ENCODE measurements at places on chromosomes 2 and 18.

GRCh38 chr2:2649109-2650072, 318.3 kb upstream of the MYT1L start:
- no peak for DNase-seq

DNA sequence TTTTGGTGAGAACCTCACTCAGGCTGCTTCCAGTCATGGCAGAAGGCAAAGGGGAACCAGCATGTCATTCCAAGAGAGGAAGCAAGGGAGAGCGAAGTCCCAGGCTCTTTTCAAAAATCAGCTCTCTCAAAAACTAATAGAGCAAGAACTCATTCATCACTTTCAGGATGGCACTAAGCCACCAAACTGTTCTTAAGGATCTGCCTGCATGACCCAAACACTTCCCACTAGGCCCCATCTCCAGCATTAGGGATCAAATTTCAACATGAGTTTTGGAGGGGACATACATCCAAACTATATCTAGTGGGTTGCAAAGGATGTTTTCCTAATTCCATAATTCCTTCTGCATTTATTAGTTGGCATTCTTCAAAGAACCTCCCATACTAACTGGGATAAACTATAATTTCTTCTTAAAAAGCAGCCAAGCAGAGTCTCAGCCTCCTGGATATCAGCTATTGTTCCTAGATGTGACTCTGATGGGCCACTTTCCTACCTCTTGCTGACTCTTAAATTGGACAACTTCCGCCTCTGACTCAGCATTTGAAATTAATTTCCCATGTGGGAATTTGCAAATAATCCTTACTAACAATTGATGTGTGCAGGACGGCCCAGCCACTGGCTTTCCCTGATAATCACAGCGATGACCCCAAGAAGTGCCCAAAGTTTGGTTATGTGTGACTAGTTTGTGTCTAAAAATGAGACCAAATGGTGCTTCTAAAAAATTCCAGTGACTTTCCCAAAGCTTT, 5.5 kb upstream of the REV1 start:
- DNase-seq, result no peak

DNA sequence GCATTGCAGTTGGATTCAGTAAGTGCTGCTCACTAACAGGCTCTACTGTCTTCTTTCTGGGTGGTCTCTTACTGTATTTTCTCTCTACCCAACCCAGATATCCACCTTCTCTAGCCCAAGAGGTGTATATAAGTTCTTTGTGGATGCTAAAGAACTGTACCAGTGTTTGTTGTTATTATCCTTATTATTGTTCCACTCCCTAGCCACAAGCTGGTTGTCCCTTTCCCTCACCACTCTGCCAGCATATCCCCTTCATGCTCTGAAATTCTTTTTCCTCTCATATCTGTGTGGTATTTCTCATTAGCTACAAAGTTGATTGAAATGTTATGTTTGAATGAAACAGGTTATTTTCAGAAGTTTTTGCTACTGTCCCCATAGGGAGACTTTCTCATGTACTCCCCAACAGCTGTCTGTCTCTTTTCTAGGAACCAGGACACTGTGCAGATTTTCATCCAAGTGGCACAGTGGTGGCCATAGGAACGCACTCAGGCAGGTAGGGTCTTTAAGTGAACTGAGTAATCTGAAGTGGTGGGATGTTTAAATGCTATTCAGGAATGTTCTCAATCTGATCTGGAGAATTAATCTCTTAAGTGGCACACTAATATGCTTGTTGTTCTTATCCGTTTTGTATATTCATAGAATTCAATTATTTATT, 56.8 kb downstream of the COX7A2L start:
- no peak for DNase-seq

- DNase-seq, result no peak
Observed at GRCh38 chr18:50429207-50429948, 54.5 kb downstream of the SKA1 start.

DNA sequence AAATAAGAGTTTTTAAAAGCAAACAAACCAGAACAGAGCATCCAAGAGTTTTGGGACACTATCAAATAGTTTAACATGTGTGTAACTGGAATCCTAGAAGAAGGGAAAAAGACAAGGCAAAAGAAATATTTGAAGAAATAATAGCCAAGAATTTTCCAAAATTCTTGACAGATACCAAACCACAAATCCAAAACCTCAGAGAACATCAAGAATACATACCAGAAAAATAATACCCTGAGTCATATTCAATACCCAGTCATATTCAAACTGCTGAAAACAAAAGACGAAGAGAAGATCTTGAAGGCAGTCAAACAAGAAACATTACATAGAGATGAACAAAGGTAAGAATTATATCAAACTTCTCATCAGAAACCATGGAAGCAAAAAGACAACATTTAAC, 22.9 kb downstream of the INO80C start:
- no peak for DNase-seq

DNA sequence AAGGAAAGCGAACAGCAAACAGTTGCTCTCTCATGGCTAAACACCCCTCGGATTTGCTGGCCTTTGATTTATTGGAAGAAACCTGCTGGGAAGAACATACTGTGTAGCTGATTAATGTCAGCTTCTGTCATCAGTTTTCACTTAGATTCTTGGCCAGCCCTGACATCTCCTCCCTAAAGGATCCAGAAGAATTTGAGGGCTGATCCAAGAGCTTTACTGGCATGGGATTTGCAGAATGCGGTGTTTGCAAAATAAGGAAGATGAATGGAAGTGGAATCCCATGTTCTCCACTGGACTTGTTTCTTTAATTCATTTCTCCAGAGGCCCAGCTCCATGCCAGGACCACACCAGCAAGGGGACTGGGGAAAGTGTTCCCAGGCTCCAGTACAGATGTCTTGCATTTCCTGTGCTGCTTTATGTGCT, 80.5 kb downstream of the RDH14 start:
- DNase-seq, result no peak

- DNase-seq, result no peak
Observed at GRCh38 chr18:48659188-48660009, 120.6 kb downstream of the CTIF start.

- DNase-seq, result no peak
Observed at GRCh38 chr18:74171910-74172606, 23.7 kb downstream of the TIMM21 start.

- DNase-seq, result no peak
Observed at GRCh38 chr2:160956243-160956802, 203.9 kb upstream of the TANK start.

GRCh38 chr2:8149985-8150539, 531.8 kb upstream of the ID2 start:
- DNase-seq, result no peak

GRCh38 chr2:195575879-195576401, 81.1 kb upstream of the SLC39A10 start:
- DNase-seq, result no peak

DNA sequence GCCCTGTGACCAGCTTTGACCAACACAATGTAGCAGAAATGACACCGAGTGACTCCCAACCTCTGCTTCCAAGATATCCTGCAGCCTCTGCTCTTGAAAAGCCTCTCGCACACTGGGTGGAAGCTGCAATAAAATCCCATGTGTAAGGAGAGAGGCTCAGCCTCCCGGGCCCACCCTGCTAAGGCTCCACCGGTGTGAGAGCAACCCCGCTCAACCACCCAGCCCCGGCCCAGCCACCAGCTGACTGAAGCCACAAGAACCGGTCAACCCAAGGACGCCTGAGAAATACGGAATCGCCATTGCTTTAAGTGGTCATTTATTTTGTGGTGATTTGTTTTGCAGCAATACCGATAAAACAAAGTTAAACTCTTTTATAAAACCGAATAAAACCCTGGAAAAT, 452.8 kb upstream of the SMIM21 start:
- no peak for DNase-seq

DNA sequence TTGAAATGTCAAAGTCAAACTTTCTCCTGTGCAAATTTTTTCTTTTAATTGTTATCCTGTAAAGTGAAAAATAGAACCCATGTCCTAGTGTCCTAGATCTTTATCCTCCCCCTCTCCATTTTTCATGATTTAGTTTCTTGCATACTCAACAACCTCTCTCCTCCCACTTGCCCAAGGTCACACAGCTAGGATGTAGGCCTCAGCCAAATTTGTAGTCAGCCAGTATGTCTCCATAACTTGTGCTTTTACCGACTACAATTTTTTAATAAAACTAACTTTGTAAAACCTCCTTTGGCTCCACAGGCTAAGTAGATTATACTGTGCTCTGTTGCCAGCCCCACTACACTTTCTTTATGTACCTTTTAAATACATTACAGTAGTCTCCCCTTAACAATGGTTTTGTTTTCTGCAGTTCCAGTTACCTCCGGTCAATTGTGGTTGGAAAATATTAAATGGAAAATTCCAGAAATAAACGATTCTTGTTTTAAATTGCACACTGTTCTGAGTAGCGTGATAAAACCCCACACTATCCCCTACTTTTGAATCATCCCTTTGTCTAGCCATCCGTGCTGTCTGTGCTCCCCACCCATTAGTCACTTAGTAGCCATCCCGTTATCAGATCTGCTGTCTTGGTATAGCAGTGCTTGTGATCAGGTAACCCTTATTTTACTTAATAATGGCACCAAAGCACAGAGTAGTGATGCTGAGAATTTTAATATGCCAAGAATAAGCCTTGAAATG, 22.8 kb downstream of the GULP1 start:
- DNase-seq, result no peak

DNA sequence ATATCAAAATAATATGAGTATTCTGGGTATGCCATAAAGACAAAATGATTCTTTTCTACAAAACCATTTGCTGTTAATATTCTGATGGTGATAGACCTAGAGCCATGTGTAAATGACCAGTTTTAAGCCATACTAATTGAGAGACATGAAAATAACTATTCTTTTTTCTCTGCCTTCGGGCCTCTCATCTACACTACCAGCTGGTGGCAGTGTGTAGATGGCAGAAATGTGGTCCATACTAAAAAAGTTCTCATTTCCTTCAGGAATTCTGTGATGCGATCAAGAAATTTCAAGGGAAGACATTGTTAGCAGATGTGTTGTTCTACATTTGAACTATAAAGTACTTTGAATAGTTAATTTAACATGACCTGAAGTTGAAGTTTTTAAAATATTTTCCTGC, 485.2 kb downstream of the TRIB2 start:
- no peak for DNase-seq

GRCh38 chr2:225041207-225041850, 939 bp downstream of the DOCK10 start:
- peak; percentile 26 for DNase-seq

- DNase-seq, result no peak
Observed at GRCh38 chr2:149597050-149597667, 9.6 kb upstream of the MMADHC start.

GRCh38 chr18:54335638-54336173, 22.0 kb downstream of the STARD6 start:
- DNase-seq, result no peak

- DNase-seq, result no peak
Observed at GRCh38 chr2:83282841-83283240, 1176.2 kb downstream of the SUCLG1 start.

DNA sequence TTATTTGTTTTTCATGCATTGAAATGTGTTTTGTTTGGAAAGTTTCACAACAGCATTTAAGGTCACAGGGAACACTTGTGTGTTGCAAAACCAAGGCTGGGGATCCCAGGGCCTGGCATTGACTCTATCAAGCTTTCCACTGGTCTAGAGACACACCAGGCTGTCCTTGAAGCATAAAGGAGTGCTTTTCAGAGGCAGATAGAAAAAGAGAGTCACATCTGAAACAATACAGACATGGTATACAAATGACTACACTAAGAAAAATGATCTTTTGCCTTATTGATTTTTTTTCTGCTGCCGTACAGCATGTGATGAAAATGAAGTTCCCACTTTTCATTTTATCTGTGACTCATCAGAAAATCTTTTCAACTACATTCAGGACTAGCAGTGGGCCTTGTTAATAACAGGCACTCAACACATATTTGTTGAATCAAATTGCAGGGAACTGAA, 61.9 kb upstream of the ZCCHC2 start:
- DNase-seq, result no peak

DNA sequence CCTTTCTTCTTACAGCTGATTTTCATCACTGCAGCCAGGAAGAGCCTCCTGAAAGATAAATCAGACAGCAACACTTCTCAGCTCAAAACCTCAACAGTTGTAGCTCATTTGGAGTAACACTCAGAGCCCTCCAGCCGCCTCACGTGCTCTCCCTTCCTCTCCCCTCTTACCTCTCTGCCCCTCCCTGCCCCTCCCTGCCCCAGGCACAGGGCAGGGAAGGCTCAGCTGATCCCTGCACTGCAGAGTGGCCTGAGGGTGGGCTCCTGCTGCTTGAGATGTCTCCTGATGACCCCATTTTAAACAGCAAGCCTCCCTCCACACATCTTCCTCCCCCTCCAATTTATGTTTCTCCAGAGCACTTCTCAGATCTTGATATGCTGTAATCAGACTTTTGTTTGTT, 54.4 kb downstream of the SH3YL1 start:
- DNase-seq, result no peak

DNA sequence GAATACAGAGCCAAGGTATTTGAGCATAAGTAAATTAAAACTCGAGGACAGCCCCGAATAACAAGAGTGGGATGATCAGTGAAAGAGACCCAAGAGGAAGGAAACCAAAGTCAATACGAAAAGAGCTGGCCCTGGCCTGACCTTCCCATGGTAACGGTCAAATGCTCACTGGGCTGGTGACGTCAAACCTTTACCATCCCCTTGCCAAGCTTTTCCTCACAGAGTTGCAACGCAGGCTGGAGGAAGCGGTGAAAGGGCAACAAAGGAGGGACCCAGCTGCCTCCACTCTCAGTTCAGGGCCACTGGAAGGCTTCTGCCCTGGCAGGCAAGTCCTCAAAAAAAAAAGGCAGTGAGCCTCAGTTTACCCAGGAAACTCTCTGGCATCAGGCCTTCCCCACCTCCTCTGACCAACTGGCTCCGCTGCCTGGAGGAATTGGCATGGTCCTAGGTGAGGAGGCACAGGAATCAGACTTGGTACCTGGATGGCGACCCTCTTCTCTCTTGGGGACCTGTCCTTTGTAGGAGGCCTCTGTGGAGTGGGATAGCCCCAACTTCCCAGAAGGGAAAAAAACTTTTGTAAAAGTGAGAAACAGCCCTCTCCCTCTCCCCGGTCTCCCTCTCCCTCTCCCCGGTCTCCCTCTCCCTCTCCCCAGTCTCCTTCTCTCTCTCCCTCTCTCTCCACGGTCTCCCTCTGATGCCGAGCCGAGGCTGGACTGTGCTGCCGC, 212.4 kb downstream of the ANAPC1 start:
- DNase-seq, result no peak

- no peak for DNase-seq
Observed at GRCh38 chr2:149679286-149679685, 91.7 kb upstream of the MMADHC start.

DNA sequence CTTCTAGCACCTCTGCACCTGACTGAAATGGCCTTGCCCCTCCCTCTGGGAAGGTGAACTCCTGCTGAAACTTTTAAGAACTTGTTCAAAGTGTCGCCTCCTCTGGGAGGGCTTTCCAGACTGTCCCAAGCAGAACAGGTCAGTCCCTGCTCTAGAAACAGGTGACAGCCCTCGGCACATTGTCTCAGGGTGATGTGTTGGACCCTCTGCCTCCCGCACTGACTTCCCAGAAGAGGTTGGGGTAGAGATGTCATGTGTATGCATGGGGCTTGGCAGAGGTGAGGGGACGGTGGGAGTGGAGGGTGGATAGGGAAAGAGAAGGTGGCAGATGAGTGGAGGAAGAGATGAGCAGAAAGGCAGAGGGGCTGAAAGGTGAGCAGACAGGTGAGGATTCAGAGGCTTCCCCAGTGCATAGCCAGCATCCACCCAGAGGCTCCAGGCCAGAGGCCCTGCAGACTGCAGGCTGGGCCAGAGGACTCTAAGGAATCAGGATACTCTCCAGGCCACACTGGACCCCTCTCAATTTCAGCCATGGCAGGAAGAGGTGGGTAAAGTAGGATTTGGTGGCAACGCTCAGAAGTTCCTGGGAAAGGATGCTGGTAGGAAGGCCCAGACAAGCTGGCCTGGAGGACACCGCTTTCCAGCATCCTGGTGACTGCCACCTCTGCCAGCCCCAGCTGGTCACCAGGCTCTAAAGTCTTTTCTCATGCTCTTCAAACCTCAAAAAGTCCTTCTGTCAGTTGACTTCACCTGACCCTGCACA, 24.8 kb upstream of the TNS1 start:
- DNase-seq, result no peak
